ENCODE measurements at places on chromosomes 12 and 14.

DNA sequence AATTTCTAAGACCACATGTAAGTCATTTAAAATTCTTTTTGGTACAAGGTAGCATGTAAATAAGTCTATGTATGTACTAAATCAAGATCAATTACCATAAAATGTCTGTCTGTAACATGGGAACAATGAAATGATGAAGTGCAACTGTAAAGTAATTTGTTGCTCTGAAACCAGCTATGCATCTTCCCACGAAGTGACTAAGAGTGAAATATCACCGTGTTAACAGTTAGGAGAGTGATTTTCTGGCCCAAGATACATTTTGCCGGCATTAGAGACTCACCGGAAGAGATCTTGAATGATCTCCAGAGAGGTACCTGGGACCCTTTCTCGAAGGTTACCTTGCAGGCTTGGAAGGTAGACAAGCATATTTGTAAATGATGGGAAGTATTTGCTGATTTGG is 105.8 kb downstream of the SAMD4A start:
- no peak for DNase-seq

DNA sequence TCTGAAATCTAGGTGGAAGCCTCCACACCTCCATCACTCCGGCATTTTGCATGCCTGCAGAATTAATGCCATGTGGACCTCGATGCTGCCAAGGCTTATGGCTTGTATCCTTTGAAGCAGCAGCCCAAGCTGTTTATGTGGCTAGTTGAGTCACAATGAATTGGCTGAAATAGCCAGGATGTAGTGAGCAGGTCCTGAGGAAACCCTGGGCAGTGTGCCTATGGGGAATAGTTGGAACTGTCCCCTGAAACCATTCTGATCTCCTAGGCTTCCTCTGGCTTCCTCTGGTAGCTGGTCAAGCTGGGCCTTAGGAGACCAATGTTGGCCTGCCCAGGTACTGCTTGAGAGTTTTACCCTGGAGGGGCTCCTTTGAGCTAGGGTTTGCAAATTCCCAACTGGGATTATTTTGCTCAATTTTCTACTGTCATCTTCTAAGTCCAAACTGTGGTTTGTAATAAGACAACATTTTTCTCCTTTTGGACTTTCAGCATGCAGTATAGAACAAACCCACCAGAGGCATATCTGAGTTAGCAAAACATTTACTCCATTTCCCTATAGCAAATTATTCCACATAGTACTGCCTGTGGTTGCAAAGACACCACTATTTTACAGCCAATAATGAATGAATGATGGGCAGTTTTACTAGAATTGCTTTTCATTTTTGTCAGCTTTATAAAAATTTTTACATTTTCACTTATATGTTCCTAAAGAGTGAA is 85.1 kb upstream of the AMIGO2 start:
- DNase-seq: no peak

- no peak for DNase-seq
Observed at GRCh38 chr12:95202691-95203486, 14.4 kb downstream of the FGD6 start.

DNA sequence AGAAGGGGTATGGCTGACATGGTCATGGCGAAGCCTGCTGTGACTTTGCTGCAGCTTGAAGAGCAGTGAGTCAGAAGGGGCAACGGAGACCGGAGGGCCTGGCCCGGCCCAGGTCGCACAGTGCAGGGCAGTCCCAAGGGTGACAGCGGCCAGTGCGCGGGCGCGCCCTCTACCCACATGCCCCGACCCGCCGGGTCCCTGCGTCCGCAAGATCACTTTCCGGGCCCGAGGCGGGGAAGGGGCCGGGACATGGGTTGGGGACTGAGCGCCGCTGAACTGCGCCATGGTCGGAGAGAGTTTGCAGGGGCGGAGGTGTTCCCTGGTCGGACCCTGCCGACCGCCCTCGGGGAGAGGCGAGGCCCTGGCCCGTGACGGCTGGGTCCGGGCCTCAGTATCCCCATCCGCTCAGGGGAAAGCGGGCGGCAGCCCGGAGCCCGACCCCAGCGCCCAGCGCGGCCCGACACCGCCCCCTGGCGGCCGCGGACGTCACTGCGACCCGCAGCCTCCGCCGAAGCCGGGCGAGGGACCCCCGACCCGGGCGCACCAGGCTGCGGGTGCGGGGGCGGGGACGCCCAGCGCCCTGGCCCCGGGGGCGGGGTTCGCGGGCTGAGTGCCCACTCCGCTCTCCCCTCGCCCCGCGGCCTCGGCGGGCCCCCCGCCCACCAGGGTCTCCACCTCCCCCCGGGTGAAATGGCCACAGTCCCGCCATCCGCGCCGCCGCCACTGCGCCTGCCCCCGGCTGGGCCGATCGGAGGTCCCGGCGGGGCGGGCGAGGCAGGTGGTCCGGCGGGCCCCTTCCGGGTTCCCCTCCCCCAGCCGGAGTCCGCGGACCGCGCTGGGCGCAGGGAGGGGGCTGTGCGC is 7.2 kb upstream of the ANKRD9 start:
- DNase-seq: peak; percentile 67

DNA sequence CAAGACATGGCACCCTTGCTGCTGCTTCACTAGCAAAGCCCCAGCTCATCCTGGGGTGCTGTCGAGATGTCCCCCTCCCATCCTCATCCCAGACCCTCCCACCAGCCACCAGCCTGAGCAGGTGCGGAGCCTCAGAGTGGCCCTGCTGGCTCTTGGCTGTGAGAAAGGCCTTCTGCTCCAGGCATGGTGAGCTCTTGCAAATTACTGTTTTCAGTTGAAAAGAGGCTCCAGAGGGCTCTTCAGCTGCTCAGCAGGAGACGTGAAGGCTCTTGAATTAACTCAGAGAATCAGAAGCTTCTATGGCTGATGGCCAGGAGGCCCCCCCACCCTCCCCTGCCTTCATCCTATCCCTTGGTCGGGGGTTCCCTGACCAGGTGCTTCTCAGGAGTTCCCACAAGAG is 44.1 kb downstream of the WSCD2 start:
- DNase-seq: no peak

DNA sequence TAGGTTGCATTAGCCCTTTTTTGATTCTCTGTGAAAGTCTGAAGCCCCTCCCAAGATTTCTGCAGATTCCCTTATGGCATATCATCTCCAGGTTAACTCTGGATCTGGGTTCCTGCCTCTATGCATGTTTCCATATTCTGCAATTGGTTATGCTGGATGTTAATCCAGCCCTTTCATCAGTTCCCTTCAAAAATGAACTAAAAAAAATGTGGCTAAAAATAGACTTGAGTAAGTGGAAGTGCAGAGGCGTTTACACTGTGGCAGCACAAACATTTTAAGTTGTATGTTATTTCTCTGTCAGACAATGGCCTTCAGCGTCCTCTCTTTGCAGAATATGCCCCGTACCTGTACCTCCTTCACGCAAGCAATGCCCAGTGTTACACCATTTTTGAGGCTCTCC is 11.4 kb downstream of the MGST1 start:
- no peak for DNase-seq

DNA sequence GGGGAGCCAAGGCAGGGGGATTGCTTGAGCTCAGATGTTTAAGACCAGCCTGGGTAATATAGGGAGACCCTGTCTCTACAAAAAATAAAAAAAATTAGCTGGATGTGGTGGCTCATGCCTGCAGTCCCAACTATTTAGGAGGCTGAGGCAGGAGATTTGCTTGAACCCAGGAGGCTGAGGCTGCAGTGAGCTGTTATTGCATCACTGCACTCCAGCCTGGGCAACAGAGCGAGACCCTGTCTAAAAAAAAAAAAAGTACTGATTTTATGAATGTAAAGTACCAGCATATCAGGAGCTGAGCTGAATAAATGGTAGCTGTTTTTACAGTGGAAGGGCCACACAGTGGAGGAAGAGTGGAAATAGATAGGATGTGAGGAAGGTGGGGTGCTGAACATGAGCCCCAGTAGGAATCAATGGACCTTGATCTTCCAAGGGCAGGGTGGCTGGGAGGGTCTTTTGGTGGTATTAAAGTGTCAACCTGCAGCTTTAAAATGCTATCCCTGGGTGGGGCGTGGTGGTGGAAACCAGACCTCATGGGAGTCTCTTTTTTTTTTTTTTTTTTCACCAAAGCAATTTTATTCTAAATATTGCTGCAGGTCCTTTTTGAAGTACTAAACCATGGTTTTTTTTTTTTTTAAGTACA is 2.2 kb downstream of the ATP23 start:
- no peak for DNase-seq

- DNase-seq: no peak
Observed at GRCh38 chr14:23640524-23641141, 4.5 kb downstream of the DHRS2 start.

DNA sequence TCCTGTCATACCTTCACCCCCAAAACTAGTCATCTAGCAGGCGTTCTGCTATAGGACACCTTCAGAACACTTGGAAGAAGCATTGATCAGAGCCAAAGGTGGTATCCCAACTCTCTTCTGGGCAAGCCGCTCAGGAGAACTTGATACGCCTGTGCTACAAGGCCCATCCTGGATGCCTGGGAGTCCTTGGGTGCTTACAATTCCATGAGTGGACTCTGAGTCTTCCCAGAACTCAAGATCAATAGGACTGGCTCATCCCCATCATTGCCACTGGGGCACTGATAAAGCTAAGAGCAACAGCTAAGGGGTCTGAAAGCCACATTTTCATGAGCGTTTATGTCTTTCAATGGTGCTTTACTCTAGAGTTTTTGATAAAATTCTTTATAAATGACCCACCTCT is 1.9 kb downstream of the SPTB start:
- DNase-seq: no peak

DNA sequence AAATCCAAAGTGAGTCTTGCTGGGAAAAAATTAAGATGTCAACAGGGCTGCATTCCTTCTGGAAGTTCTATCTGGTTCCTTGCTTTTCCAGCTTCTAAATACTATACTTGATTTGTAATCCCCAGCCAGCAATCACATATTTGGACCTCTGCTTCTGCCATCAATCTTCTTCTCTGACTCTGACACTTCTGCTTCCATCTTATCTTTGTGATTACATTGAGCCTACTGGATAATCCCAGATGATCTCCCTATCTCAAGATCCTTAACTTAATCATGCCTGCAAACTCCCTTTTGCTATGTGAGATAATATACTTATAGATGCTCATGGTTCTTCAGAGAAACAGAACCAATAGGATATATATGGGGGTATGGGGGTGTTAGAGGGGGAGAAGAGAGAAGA is 49.9 kb upstream of the ZDHHC17 start:
- DNase-seq: no peak

GRCh38 chr12:38411426-38411825 is 94.9 kb downstream of the ALG10B start:
- no peak for DNase-seq

- no peak for DNase-seq
Observed at GRCh38 chr12:3977621-3978020, 104.4 kb upstream of the PARP11 start.

GRCh38 chr14:69317780-69318179 is 57.8 kb downstream of the GALNT16 start:
- no peak for DNase-seq

DNA sequence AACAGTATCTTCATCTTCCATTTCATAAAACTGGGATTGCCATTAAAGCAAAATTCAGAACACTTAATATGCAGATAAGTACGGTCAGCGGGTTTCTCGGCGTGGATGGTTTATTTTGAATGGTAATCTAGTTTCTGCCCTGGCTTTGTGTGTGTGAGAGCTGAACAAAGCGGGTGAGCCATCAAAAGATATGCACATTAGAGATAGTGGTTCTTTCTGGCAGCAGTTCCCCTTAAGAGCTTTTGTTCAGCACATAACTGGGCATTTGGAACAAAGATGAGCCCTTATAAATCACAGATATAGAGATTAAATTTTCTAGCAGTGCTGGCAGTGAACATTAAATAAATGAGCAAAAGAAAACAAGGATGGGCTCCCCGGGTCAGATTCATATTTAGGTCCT is 207.5 kb downstream of the CALM1 start:
- no peak for DNase-seq

DNA sequence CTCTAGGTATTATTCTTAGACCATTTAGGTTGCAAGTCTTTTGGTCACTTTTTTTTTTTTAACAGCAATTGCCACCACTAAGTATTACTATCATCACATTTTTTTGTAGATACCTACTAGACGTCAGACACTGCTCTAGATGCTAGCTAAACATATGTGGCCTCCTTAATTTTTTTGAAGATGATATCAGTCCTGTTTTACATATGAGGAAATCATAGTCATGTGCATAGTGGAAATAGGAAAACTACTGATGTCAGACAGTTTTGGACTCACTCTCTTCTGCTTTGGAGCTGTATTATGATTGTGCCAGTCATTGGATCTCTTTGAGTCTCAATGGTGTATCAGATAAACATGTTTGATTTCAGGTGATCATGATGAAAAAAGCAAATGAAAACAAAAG is 304.3 kb downstream of the DIO2 start:
- DNase-seq: no peak

- DNase-seq: no peak
Observed at GRCh38 chr12:1830401-1830845, 10.1 kb downstream of the LRTM2 start.

GRCh38 chr12:108282676-108283075 is 56.4 kb downstream of the CMKLR1 start:
- DNase-seq: no peak

DNA sequence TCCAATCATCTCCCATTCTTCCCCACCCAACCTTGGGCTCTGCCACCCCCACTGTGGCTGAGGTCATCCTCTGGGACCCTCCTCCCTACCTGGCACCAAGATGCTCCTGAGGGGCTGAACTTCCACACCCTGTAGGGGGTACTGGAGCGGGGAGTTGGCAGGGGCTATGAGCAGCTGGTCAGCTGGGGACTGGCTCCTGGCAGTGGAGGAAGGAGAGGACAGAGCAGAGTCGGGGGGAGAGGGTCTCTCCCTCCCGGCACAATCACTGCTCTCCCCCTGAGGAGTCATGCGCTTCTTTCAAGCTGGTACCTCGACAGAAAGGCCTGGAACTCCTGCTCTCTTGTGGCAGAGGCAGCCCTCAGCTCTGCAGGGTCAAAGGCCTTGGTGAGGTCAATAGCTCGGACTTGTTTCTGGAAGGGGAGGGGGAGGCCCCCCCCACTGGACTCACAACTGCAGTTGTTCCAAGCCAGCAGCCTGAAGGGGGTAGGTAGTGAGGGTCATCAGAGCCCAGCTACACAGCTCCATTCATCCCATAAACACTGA is 2.0 kb downstream of the B4GALNT1 start:
- no peak for DNase-seq

DNA sequence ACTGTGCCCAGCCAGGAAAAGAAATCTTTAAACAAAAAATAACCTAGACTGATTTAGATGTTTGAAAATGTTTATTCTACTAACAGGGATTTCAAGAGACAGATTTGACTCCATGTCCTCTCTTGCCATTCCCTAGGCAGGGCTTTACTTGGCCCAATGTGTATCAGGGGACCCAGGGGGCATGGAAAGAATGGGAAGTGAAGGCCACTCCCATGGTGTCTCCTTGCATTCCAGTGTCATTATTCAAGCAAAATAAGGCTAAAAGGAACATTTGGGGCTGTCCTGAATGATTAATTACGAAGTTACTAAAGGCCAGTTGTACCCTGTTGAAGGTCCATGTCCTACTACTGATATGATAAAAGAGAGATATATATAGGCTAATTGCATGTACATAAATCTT is 151.9 kb upstream of the ATF7IP start:
- no peak for DNase-seq
